ENCODE measurements at places on chromosomes 16 and 17.

DNA sequence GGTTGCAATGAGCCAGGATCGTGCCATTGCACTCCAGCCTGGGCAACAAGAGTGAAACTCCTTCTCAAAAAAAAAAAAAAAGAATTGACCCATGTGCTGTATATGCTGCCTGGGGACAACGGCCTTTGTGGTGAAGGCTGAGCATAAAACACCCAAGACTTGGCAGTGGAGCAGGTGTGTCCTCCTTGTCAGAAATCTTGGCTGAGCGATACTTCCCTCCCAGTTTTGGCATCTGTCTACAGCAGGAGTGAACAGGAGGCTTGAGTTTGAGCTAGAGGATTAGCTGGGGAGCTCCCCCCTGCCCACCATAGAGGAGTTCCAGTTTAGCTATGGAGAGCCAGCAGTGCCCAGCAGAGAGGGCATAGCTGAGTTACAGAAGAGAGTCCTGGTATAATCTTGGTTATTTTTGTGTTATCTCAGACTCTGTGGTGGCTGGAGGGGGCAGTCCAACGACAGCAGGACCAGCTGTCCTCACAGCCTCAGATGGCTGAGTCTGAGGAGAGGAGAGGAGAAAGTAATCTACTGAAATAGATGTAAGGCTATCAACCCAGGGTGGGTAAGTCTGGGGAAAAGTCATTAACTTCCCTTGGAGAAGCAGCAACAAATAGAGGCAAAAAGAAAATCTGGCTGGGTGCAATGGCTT, 18.4 kb downstream of the SP2 start:
- DNase-seq, result no peak

DNA sequence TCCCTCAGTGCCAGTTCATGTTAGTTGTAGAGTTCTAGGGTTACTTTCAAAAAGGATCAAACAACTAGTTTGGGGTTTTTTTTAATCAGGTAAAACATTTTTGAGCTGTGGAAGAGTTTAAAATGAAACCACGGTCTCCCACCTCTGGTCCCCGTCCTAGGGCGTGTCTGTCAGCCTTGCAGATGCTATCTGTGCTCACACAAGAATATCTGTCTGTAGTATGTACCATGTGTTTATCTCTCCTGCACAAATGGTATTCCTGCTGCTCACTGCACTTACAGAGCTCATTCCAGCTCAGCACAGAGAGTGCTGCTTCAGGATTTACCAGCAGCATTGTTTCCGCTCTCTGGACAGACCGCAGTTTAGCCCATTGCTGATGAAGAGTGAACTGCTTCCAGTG, 38.9 kb downstream of the UBN1 start:
- no peak for DNase-seq

DNA sequence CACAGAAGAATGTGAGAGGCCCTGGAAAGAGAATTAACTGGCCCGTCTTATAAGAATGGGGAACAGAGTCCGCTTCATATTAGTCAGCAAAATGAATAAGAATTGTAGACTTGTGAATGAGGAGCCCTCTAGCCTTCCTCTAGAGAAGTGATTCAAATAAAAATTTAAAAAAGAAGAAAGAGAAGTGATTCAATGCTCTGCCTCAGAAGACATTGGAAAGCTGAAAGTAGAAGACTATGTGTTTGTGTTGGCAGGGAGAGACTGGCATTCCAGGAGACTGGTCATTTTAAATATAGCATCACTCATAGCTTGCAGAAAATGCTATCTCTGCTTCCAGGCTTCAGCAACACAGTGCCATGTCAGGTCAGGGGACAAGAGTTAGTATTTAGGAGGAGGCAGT, 190.6 kb upstream of the HS3ST3A1 start:
- no peak for DNase-seq

DNA sequence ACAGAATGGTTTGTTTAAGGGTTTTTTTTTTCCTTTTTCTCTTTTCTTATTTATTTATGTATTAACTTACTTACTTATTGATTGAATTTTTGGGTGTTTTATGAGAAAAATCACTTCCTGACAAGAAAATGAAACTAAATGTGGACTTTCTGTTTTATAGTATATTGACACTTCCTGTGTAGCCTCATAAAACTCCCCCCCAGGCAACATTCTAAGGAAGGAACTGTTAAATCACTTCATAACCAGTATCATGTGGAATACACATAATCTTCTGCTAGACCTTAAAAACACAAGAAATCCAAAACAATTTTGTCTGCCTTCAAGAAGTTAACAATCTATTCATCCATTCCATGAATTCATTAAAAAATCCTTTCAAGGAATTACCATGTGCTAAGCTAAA, 164.1 kb upstream of the TOM1L1 start:
- no peak for DNase-seq

- DNase-seq, result no peak
Observed at GRCh38 chr17:59049798-59050197, 56.9 kb downstream of the TRIM37 start.

- no peak for DNase-seq
Observed at GRCh38 chr16:87358696-87359095, 24.9 kb downstream of the FBXO31 start.

GRCh38 chr17:18102640-18103039, 5.9 kb upstream of the MYO15A start:
- no peak for DNase-seq
